Suppressor macrophage treated with lipopolysaccharide for 4 hours (primary cell): ENCODE measurements at places on chromosomes 7 and 10.
A peak's percentile ranks its signal among the peaks of the same experiment; 100 is the strongest.

DNA sequence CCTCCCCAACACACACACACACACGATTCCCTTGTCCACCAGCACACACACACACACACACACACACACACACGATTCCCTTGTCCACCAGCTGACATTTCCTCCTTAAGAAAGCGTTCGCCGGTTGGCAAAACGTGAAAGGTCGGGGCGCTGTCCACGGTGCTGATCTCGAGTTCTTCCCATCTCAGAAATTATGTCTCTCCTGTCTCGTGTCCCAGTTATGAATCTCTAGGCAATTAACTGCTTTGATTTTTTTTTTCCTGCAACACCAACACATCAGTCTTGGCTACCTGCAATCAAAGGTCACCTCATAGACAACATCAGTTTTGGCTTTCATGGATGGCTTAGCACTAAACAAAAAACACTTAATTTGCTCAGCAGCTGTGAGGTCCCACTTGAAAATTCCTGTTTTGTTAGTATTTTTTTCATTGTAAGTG lies 1.9 kb downstream of the INA start:
- DNase-seq: peak; percentile 65

GRCh38 chr10:10786109-10787090 lies 231.3 kb upstream of the CELF2 start:
- peak; percentile 63 for DNase-seq

DNA sequence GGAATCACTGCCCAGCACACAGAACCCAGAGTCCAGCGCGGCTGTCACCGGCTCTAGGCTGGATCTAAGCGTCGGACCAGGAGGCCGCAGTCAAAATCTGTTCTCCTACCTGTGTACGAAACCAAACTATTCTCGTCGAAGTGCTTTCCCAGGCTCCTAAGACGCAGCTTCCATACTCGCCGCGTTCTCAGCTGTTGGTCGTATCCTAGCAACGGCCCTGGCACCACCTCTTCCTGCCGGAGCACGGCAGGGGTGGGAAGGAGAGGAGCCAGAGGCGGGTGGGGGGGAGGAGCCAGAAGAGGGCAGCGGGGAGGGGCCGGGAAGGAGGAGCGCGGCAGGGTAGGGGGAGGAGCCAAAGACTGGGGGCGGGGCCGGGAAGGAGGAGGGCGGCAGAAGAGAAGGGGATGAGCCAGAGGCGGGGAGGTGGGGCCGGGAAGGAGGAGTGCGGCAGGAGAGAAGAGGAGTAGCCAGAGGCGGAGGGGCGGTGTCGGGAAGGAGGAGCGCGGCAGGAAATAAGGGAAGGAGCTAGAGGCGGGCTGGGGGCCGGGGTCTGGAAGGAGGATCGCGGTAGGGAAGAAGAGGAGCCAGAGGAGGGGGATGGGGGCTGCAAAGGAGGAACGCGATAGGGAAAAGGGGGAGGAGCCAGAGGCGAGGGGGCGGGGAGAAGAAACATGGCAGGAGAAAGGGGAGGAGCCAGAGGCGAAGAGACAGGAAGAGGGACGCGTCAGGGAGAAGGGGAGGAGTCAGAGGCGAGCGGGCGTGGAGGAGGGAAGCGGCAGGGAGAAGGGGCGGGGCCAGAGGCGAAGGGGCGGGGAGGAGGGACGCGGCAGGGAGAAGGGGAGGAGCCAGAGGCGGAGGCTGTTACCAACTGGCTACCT lies at the start of gene IQUB:
TSS of gene IQUB (minus strand) at position 213 of the 878 bp plus-strand sequence. CDS start 22,255 bp downstream, outside the sequence.
- peak; percentile 99 for DNase-seq

DNA sequence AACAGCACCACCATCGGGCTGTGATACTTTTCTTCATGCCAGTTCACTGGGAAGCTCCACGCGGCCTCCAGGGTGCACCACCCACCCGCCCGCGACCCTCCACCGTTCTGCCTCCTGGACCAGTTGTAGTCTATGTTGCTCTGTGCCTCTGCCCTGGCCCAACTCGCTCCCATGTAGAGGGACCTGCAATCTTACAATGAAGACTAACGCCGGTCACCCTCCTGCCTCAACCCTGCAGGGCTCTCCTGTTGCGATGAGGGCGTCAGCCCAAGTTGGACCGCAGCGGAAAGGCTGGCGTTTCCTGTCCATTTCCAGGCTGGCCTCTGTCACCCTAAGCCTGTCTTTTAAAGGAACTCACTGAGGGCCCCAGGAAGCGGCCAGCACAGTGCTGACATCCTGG lies 34.9 kb downstream of the IL15RA start:
- peak; percentile 69 for DNase-seq

DNA sequence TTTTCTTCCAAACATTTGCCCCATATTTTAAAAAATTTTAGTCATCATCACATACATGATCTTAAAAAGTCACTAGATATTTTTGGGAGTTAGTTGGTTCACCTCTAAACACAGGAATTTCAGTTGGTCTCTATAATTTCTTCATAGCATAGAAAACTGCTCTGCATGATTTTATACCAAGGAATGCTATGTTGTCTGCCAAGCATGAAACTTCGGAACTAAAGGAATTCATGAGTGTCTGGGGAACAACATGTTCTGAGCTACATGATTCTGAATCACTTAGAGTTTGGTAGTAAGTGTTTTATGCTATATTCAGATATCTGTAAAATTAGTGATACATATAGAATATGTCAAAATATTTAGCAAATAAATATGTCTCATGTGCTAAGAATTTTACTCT lies 957.8 kb downstream of the GATA3 start:
- no peak for DNase-seq

DNA sequence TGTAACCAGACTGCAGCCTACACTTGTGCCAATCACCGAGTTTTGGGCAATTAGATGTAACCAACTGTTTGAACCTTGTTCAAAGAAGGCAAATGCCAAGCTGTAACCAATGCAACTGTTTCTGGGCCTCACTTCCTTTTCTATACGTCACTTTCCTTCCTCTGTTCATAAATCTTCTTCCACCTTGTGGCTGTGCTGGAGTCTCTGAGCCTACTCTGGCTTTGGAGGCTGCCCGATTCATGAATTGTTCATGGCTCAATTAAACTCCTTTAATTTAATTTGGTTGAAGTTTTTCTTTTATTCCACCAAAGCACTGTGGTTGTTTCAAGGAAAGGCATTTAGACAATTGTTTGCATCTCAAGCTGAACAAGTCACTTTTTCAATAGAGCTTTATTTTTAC lies 43.5 kb upstream of the UCN3 start:
- DNase-seq: no peak

GRCh38 chr7:91929463-91929862 lies 11.2 kb upstream of the AKAP9 start:
- no peak for DNase-seq

DNA sequence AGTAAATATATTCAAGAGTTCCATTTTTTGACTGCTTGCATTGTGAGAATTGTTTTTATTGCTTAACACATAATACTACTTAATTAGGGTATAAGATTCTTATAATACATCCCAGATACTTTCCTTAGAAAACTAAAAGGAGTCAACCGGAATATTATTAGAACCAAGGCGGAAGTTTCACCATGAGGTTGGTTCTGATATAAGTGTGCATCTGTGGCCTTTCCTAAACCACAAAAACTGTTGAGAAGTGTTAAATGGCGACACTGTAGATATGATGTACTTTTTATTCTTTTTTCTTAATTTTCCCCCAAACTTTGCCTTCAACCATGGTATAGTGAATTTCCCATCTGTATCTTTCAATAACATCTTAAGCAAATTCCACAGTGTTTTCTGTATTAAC lies 32.3 kb upstream of the INHBA start:
- DNase-seq: peak; percentile 18
